ENCODE measurements at places on chromosomes 12 and 14. TPM values are rescaled to one million over a fixed set of nuclear protein-coding genes. Genes with fewer than 3 reads are reported as not detected.

GRCh38 chr14:53193193-53193592 is 40.1 kb upstream of the DDHD1 start:
- no peak for DNase-seq

GRCh38 chr14:102900631-102901571 is 21.6 kb upstream of the AMN start:
- DNase-seq = peak; percentile 55

GRCh38 chr12:5941907-5942306 is 3.2 kb downstream of the ANO2 start:
- DNase-seq = no peak

DNA sequence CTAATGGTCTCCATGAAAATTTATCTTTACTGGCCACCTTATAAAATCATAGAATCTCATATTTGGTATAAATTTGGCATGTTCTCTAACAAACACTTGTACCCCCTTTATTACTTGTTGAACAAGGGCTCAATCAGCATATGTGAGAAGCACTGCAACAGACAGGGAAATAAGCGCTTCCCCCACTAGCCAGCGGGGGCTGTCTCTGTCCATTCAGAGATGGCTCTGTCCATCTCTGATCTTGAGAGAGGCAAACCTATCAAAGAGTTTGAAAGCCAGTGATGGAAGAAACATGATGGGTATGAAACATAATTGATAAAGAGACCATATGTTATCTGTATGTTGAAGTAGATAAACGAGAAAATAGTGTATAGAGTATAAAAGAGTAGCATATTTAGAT is 326.8 kb downstream of the PDZRN4 start:
- DNase-seq = no peak

DNA sequence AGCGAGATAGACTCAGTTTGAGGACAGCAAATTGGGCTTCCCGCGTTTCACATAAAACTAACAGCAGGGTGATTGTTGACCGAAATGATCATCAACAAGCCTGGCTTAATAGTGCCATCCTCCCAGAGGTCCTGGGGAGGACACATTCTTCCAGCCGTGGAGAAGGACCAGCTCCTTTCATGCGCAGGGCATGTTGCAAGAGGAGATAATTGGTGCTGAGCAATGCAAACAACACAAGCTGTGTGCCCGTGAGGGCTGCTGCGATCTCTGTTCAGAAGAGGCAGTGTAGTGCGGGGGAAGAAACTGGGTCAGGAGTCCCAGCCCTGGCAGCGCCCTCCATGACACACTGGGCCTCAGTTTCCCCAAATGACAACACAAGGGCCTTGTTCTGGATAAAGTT is 54.3 kb downstream of the CCDC85C start:
- no peak for DNase-seq

DNA sequence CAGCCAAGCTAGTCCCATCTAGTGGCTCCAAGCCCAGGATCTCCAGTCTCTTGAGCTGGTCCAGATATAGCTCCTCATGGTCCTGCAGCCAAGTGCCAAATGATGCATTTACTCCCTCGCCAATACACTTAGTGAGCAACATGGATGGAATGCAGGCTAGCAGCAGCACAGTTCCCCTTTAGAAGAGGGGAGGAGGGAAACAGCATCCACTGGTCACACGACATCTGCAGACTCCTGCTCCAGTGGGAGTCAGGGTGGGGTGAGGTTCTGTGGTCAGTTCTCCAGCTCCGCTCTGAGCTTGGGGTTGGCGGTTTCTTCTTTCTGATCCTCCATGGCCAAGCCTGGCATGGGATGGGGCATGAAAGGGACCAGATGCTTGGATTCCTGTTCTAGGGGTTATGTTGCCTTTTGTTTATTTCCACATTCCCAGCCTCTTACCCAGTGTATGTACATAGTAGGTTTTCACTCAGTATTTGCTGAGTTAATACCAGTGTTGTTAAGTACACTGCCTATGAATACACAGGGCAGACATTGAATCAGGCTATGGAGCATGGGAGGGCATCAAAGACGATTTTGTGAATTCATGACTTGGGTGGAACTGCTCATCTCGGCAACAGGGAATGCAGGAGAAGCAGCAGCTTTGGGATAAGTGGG is 57.3 kb downstream of the GALNT16 start:
- DNase-seq = no peak

CLIP1 gene
- 110 TPM for total RNA-seq

MYO1H gene
- total RNA-seq = 0.16 TPM
